ENCODE measurements at places on chromosomes 2 and 18.

DNA sequence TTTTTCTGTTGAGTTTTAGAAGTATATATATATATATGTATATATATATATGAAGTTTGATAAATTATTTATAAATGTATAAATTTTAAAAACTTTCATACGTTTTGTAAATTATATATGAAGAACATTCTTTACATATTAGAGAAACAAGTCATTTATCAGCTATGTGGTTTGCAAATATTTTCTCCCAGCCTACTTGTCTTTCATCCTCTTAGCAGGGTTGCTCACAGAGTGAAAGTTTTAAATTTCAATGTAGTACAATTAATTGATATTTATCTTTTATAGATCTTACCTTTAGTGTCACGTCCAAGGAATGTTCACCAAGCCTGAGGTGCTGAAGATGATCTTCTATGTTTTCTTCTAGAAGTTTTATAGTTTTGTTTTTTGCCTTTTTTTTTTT, 78.3 kb upstream of the HS6ST1 start:
- no peak for DNase-seq

DNA sequence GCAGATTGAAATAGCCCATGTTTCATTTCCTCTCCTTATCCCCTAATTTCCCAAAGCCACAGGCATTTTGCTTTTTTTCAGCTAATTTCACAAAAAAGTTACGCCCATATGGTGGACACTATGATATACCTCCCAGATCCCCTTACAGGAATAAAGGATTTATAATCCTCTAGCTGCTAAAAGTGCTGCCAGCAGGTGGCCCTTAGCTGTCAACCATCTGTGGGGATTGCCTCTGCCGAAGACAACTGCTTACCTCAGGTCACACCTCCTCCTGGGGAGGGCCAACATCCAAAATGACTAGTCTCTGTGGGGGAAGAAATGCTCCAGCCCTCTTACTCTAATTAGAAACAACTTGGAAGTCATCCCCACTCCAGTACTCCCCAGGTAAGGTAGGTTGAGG, 61.0 kb upstream of the EPB41L3 start:
- DNase-seq: no peak

DNA sequence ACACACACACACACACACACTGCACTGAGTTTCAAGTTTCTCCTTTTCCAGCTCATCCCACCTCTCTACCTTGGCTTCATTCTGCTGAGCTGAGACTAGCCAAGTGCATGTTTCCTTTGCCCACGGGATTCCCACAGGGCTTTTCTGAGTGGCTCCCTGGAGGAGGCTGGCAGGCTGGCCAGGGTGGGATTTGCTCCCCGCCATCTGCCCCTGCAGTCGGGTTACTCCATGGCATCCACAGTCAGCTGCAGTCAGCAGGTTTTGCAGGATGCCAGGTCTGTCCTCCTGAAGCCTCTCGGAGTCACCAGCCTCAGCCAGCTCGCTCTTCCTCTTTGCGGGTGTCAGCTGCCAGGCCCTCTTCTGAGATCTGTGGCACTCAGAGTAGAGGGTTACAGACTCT, 783.7 kb upstream of the SOX11 start:
- DNase-seq: no peak

DNA sequence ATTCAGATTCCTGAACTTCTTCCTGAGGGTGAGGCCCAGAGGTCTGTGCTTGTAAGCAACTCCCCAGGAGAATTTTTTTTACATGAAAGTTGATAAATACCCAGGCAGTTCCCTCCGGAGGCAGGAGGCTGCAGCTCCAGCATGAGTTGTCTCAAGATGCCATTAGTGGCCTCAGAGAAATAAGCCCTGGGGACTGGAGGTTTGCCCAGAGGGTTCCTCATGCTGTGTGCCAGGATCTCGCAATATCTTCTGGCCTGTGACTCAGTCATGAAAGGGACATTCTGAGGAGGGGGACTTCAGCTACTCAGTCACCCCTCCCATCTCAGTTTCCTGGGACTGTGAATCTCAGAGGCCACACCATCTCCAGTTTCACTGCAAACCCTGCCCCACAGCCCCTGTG, 49.9 kb downstream of the LYPD1 start:
- DNase-seq: no peak

- no peak for DNase-seq
Measured at GRCh38 chr2:94870440-94871225, 597 bp upstream of the TEKT4 start.

GRCh38 chr18:34695310-34695709, 14.8 kb upstream of the DTNA start:
- DNase-seq: no peak

DNA sequence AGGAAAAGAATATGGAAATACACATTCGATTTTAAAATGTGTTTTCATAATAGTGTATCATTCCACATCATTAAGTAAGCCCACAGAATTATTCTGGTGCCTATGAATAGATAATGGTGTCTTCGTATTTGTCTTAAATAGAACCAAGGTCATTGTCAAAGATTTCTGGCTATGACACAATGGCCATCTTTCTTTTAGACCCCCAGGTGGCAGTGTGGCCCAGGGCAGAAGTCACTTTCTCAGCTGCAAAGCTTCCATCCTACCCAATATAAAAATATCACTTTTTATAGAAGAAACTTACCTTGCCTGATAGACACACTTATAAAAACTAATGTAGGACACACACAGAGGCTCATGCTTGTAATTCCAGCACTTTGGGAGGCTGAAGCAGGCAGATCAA, 57.5 kb downstream of the ZRANB3 start:
- no peak for DNase-seq

GRCh38 chr2:10372203-10372861, 69.6 kb downstream of the HPCAL1 start:
- no peak for DNase-seq

DNA sequence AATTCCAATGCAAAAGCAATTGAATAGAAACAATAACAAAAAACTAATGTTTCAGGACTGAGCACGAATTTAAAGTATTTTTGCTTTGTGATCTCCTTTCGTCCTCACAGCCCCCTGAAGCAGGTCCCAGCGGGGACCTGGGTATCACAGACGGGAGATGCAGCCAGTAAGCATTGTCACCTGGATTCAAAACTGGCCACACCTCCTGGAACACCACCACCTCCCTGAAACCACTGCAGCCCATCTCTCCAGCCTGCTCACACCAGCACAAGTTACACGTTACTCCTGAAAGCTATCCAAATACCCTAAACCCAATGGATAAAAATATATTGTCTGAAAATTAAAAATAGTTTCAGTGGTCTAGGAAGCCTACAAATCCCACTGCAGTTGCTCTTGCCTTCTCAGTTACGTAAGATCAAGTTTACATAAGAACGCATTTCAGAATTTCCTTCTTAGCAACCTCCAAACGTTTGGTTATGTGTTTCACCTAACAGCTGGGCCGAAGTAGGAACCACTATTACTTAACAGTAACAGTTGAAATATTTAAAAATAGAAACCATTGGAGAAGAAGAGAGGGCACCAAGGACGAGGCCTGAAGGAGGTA, 178.0 kb downstream of the HDAC4 start:
- no peak for DNase-seq

DNA sequence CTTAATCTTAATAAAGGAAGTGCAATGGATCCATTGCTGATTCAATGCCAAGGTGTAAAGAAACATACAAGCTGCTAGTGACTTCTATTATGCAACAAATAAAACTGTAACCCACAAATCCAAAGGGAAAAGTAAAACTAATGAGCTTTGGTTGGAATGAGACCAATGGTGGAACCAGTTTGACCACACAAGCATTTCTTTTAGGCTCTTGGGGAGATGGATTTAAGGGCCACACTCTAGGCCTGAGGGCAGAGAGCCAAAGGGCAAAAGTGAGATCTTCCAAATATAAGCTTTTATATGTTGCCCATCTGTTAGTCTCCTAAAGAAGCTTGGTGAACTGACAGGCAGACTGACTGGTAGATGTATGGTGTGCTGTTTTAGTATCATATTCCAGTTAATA, 41.5 kb upstream of the MMADHC start:
- DNase-seq: no peak

GRCh38 chr2:32489061-32489460, 132.2 kb downstream of the BIRC6 start:
- no peak for DNase-seq

- peak; percentile 34 for DNase-seq
Measured at GRCh38 chr2:71604726-71605120, 151.4 kb downstream of the DYSF start.

DNA sequence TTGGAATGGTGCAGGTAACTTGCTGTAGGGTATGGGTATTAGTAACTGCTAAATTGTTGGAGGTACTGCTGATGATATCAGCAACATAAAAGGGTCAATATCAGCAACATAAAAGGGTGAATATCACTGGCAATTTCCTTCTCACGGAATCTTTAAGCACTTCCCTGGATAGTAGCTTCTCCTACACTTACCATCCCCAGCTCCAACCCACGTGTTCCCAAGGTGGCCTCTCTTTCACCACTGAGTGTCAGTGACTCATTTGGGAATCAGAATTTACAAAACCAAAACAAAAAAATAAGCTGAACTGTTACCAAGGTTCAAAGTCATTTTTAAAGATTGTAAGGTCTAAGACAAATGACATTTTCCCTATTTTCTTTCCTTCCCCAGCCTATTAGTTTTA, 70.8 kb downstream of the LRP2 start:
- DNase-seq: no peak

DNA sequence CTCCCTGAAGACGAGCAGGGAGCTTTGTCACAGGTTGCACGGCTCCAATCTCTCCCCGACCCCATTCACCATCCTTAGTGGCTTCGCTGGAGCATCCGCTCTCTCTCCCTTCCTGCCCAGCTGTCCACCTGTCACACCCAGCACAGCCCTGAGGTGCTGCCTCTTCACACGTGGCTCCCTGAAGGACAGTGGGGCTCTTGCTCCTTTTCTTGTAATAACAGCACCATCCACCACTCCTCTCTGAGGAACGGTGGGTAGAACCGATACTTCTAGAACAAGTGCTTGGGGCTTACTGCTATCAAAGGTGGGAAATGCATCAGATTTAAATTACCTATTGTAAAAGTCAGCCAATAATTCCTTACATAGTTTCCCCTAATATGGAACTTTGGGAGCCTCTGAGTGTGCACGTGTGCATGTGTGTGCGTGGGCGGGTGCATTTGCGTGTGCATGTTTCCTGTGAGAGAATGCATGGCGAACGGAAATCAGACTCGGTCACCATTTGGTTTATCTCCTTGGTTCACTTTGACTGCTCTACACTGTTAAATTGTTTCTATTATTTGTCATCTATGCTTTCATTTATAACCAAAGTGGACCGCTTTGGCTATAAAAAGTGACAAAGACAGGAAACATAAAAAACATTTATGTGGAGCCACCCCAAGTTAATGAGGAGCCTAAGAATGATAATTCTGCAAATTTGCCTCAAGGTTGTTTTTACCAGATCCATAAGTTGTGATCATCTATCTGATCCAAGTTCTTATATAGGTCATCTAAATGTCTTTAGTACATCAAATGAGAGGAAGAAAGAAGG, 39.1 kb downstream of the KLHL29 start:
- DNase-seq: no peak

GRCh38 chr18:66560094-66560493, 43.8 kb downstream of the CDH19 start:
- DNase-seq: no peak

GRCh38 chr2:24382363-24383073, 22.2 kb upstream of the ITSN2 start:
- DNase-seq: no peak

- DNase-seq: no peak
Measured at GRCh38 chr18:78611201-78611800, 368.3 kb upstream of the SALL3 start.

- DNase-seq: no peak
Measured at GRCh38 chr2:230865766-230866755, 1.3 kb downstream of the ITM2C start.

- DNase-seq: no peak
Measured at GRCh38 chr2:177363332-177363731, 29.2 kb upstream of the AGPS start.

DNA sequence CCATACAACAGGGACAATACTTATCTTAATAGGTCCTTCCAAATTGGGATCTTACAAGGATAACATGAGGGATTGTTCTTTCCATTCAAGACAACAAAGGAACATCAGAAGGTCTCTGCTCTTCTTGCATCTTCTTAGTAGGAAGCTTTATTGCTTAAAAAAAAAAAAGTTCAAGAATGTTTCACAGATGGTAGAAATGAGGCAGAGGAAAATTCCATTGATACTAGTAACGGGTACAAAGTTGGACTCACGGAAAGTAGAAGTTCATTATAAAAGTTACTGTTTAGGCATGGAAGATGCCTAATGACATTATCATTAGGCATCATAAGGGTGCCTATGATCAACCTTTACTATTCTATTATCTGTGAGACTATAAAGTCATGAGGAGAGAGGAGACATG, 136.2 kb downstream of the LAMA3 start:
- no peak for DNase-seq

- peak; percentile 57 for DNase-seq
Measured at GRCh38 chr2:3587021-3587420, 7.9 kb upstream of the COLEC11 start.

DNA sequence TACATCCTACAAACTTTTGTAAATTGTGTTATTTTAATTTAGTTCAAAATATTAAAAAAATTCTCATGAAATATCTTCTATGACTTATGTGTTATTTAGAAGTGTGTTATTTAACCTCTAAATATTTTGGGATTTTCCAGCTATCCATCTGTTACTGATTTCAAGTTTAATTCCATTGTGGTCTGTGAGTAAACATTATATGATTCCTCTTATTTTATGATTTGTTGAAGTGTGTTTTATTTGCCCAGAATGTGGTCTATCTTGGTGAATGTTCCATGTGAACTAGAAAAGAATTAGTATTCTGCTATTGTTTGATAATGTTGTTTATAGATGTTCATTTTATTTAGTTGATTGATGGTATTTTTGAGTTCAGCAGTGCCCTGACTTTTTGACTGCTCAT, 136.0 kb downstream of the ZNF804A start:
- DNase-seq: no peak

- no peak for DNase-seq
Measured at GRCh38 chr18:1092228-1092627, 187.6 kb downstream of the ADCYAP1 start.
